Thymus (tissue), 14 donors: ENCODE measurements at places on chromosomes 7 and 10. TPM values are rescaled to one million over a fixed set of nuclear protein-coding genes. Genes with fewer than 3 reads are reported as not detected.

CFAP69 gene
- 0.47 TPM for total RNA-seq

MOGAT3 gene
- total RNA-seq = not detected

OR2AE1 gene
- total RNA-seq = not detected

TAS2R3 gene
- total RNA-seq = 0.52 TPM

SOSTDC1 gene
- 2.0 TPM for total RNA-seq
